C1 segment of cervical spinal cord (tissue), 14 donors: ENCODE measurements at places on chromosomes 12 and 14.

DNA sequence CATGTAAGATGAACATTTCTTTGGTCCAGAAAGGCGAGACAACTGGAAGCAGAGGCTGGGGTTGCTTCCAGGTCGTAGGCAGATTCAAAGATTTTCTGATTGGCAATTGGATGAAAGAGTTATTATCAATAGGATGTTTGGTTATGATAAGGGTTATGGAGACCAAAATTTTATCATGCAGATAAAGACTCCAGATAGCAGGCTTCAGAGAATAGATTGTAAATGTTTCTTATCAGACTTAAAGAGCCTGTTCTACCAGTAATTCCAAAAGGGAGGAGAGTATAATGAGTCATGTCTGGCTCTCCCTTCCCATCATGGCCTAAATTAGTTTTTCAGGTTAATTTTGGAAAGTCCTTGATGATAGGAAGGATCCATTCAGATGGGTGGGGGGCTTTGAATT is 55.6 kb downstream of the C14orf39 start:
- DNase-seq = no peak

- no peak for DNase-seq
Measured at GRCh38 chr12:112761366-112761986, 30.1 kb upstream of the RPH3A start.

DNA sequence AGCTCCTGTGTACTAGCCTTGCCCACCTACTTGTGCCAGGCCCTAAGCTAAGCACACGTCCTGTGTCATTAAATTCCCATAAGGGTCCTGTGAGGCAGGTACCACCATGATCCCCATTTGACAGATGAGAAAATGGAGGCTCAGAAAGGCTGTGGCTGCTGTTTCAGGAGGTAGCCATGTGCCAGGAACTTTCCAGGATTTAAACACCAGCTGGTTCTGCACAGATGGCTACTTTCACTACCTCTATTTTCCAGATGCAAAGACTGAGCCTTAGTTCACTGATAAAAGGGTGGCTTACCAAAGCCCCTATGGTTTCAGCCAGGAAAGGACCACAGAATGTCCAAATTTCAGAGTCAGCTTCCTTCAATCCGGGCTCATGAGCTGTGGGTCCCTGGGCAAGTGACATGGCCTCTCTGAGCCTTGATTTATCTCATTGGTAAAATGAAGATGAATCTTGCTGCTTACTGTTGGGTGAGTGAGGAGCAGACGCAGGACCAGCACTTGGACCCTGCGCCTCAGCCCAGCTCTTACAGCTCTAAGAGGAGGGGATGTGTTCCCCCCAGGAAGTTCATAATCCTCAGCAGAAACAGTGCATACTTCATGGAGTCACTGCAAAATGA is 23.5 kb downstream of the CMKLR1 start:
- no peak for DNase-seq

GRCh38 chr12:103841690-103842584 is 903 bp upstream of the NT5DC3 start:
- DNase-seq = peak; percentile 52

DNA sequence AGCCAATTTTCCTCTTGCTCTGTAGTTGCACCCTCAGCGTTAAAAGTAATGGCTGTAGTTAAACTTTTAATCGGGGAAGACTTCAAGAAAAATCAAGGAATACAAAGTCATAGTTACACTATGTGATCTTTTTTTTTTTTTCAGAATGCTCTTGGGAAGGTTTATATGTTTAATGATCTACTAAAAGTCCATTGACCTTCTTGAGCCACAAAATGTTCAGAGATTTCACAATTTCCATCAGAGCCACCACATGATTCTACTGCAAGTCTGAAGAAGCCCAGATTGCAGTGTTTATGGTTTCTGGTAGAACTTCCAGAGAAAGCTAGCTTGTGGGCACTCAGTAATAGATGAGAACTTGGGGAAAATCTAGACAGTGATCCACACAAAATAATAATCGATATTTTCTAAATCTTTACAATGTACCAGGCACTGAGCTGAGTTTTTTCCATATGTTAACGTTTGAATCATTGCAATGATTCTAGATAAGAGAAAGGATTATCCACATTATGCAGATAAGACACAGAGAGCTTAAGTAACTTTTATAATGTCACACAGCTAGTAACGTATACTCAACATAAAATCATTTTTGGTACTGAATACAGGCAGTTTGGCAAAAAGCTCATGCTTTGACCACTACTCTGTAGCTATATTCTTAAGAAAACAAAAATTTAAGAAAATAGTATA is 38.3 kb downstream of the GYS2 start:
- no peak for DNase-seq

DNA sequence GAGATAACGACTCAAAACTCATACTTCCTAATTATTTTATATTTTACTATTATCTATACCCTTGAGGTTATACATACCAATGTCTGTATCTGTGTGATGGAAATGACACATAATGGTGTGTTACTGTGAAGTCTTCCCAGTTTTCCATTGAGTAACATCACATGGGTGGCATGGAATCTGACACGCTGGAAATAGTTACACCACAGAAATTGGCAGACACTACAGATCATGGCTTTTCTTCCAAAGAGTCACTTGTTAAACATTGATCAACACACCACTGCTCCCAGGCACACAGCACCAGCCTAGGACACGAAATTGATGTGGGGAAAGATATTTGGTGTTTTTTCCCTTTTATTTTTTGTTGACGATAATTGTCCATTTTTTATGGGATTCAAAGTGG is 33.0 kb upstream of the VWF start:
- no peak for DNase-seq

- no peak for DNase-seq
Measured at GRCh38 chr14:75167325-75167724, 9.1 kb downstream of the TMED10 start.
